ENCODE measurements at places on chromosomes 6 and 20.

DNA sequence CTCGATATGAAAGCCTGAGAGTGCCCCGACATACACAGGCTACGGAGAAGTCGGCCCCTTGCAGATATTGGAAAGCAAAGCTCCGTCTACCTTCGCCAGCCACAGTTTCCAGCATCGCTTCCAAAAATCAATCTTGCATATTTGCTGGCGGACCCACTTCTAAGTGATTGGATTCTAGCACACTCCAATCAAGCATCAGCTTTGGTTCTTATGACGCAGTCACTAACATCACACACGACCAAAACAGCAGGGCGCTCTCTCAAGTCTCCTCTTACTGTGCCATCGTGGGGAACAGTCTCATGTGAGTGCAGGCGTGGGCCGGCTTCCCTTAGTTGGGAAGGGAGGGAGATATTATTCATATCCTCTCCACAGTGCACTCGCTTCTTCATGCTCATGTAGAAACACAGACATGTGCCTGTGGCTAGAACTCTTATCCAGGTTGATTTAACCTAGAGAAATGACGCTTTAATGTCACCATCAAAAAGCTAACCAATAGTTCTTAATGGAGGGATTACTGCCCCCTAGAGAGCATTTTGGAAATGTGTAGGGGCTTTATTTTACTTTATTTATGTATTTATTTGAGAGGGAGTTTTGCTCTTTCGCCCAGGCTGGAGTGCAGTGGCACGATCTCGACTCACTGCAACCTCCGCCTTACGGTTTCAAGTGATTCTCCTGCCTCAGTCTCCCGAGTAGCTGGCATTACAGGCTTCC, 229.8 kb downstream of the SOD2 start:
- DNase-seq: no peak

GRCh38 chr6:2810092-2810671, 31.5 kb downstream of the SERPINB1 start:
- DNase-seq: no peak

DNA sequence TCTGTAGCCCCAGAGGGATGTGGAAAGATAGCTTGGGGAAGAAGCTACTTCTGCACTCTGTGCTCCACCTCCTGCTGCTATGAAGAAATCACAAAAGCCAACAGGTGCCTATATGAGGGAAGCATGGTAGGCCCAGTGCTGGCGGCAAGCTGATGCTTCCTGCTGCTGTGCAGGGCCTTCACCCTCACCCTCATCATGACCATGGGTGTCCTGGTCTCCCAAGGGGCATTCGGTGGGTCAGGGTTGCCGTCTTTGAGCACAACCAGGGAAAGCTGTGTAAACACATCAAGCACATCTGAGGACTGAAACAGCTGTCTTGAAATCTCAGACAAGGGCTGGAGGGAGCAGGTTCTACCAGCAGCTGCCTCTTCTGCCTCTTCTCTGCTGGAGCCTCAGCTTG, 184.0 kb downstream of the FNDC1 start:
- DNase-seq: no peak

DNA sequence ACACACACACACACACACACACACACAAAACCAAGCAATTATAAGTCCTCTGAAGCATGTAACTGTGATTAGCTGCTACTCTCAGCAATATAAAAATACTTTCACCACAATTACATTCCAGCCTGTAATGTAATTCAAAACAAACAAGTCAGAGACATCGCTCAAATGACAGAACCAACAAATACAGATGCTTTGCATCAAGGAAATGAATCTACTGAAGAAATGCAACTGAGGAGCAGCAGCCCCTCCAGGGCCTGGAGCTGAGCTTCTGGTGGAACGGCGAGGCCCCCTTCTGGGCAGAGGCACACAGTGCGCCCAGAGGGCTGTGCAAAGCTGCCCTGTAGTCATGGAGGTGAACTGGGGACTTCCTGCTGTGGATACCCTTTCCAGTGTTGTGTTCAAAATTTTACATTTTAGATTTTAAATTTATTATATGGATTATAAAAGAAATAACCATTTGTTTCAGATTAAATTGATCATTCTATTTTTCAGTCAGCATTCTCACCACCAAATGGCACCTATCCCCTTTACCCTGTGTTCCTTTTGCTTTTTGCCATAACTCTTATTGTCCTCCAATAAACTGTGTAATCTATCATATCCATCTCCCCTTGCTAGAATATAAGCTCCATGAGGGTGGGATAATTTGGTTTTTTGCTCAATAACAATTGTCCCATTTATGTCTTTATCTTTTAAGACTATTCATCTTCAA, 23.2 kb downstream of the ADAT2 start:
- DNase-seq: peak; percentile 77

GRCh38 chr6:155854787-155855186, 399.1 kb upstream of the NOX3 start:
- DNase-seq: no peak

DNA sequence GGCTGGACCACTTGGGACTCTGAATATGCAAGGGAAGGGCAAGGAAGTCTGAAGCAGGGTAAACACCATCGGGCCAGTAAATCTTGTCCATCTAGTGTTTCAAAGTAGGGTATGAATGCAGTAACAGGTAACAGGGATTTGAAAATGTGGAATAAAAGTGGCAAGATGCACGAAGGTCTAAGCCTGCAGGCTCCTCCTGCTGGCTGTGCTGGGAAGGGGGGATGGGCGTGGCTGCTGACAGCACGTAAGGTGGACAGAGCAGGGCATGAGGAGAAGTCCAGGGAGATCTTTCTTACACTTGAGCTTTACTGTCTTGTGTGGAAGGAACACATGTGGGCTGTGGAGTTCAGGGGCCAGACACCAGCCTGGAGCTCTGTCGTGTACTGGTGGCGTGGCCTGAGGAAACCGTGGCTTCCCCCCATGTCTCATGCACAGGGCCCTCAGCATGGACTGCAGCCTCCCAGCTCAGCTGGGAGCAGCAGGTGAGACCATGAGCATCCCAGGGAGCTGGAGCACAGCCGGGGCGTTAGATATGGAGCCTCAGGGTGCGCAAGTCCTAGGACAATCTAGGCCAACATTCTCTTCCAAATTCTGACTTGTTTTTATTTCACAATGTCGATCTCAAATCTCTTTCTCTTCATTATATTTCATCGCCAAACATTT, 84.5 kb downstream of the SLC22A23 start:
- DNase-seq: no peak

All from brain pericyte (primary cell).